Activated T-cell treated with anti-CD3 and anti-CD28 coated beads, Interleukin-2, amount 50 U/mL, for 72 hours (primary cell): ENCODE measurements at places on chromosomes 11 and 22. TPM values are rescaled to one million over a fixed set of nuclear protein-coding genes. Genes with fewer than 3 reads are reported as not detected.

- no peak overlapping the region for H3K4me3 ChIP-seq
- H3K27ac ChIP-seq: no peak overlapping the region
- no peaks in the 10 kb centered on the region for H3K27me3 ChIP-seq
Observed at GRCh38 chr11:103367650-103368049, 258.4 kb downstream of the DYNC2H1 start.

GRCh38 chr11:84720706-84721402 lies 906.3 kb downstream of the DLG2 start:
- H3K27ac ChIP-seq: no peak overlapping the region
- H3K27me3 ChIP-seq: no peaks in the 10 kb centered on the region
- no peaks in the 10 kb centered on the region for H3K4me1 ChIP-seq
- peak overlapping the region; percentile 42 for H3K4me3 ChIP-seq
- H3K36me3 ChIP-seq: no peaks in the 10 kb centered on the region
- peak; percentile 11 for DNase-seq

- H3K4me3 ChIP-seq: no peak overlapping the region
- H3K27me3 ChIP-seq: no peaks in the 10 kb centered on the region
- H3K36me3 ChIP-seq: peaks cover 2% of the 10 kb centered on the region
- peaks cover 15% of the 10 kb centered on the region for H3K4me1 ChIP-seq
- no peak for DNase-seq
- no peak overlapping the region for H3K27ac ChIP-seq
Observed at GRCh38 chr11:104694259-104695064, 203.8 kb downstream of the CASP12 start.

- no peaks in the 10 kb centered on the region for H3K27me3 ChIP-seq
- H3K36me3 ChIP-seq: no peaks in the 10 kb centered on the region
- no peak for DNase-seq
- H3K4me1 ChIP-seq: peaks cover 7% of the 10 kb centered on the region
- no peak overlapping the region for H3K4me3 ChIP-seq
Observed at GRCh38 chr22:19979712-19980493, 36.7 kb downstream of the ARVCF start.

- H3K4me3 ChIP-seq: no peak overlapping the region
- DNase-seq: no peak
- no peaks in the 10 kb centered on the region for H3K27me3 ChIP-seq
- no peak overlapping the region for H3K27ac ChIP-seq
- H3K36me3 ChIP-seq: no peaks in the 10 kb centered on the region
Observed at GRCh38 chr11:127049486-127049885, 48.9 kb upstream of the KIRREL3 start.

- no peak overlapping the region for H3K27ac ChIP-seq
- peaks cover 22% of the 10 kb centered on the region for H3K27me3 ChIP-seq
- H3K36me3 ChIP-seq: no peaks in the 10 kb centered on the region
- no peaks in the 10 kb centered on the region for H3K4me1 ChIP-seq
- DNase-seq: no peak
Observed at GRCh38 chr11:102912482-102912830, 37.7 kb upstream of the MMP12 start.

DNA sequence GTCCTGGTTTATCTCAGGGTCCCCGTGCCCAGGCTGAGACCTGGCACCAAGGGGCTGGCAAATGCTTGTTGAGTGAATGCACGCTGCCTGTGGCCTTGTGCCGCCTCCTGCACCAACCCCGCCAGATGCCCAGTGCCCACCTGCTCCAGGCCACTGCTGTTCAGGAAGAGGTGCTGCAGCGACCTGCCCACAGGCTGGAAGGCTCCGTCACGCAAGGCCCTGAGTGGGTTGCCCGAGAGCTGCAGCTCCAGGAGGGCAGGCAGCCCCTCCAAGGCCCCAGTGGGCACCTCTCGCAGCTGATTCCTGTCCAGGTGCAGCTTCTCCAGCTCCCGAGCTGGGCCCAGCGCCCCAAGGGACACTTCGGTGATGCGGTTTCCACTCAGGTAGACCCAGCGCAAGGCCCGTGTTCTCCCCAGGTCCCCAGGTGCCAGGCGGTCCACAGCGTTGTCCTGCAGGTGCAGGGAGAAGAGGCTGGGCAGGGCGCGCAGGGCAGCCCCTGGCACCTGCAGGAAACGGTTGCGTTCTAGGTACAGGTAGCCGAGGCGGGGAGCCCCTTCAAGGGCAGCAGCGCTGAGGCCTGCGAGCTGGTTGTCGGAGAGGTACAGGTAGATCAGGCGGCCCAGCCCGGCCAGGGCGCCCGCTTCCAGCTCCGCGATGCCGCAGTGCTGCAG lies 3.6 kb downstream of the CHADL start:
- H3K27me3 ChIP-seq: no peaks in the 10 kb centered on the region
- no peak overlapping the region for H3K27ac ChIP-seq
- no peak for DNase-seq
- peak overlapping the region; percentile 75 for H3K4me3 ChIP-seq
- H3K36me3 ChIP-seq: no peaks in the 10 kb centered on the region

DNA sequence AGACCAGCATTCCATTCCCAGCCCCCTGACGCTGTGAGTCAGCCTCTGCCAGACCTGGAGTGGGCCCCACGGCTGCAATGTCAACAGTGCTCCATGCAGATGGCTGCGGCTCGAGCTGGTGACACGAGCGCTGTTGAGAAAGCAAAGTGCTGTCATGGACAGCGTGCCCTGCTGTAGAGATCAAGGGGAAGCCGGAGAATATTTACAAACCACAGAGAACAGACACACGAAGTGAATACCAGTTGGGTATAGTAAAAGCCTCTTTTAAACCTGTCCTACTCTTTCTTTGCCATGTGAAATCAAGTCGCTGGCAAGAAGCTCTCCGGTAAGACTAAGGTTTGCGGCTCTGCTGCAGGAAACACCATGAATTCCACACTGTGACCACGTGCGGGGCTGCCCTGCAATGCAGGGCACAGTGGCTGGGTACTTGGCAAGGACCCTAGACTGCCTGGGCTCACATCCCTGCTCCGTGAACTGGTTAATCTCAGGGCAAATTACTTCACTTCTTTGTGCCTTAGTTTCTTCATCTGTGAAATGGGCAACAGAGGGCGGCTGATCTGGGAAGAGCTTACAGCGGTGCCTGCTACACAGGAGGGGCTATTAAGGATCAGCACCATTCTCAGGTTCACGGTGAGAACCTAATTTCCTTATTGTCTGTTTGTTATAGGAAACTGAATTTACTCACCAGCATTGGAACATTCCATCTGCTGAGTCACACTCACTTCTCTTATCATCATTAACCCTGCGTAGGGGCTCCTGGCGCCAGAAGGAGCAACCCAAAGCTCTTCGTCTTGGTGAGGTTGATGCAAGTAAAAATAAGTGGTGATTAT lies 27.8 kb upstream of the ELFN2 start:
- no peaks in the 10 kb centered on the region for H3K27me3 ChIP-seq
- no peaks in the 10 kb centered on the region for H3K36me3 ChIP-seq
- no peak overlapping the region for H3K4me3 ChIP-seq
- peaks cover 22% of the 10 kb centered on the region for H3K4me1 ChIP-seq
- H3K27ac ChIP-seq: no peak overlapping the region

DNA sequence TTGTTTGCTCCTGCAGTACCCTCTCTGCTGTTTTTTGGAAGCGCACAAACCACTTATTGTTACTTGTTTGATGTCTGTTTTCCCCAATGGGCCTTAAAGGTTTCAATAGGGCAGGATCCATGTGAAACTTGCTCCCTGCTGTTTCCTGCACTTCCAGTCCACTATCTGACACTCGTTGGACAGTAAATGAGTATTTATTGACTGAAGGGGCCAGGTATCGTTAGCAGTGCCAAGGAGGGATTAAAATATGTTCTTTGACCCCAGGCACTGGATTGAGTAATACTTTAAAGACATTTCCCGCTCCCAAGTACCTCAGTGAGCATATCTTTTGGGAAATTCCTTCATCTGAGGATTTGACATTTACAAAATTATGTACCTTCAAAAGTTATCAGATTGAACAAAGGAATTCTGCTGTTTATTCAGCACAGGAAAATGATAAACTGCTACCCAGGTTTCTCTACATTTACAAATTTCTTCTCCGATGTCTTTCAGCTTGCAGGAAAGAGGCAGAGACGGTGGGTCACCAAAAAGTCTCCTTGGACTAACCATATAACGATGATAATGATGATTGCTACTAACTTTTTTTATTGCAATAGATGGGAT lies 23.3 kb upstream of the OR9Q2 start:
- no peaks in the 10 kb centered on the region for H3K27me3 ChIP-seq
- no peaks in the 10 kb centered on the region for H3K4me1 ChIP-seq
- H3K27ac ChIP-seq: no peak overlapping the region
- DNase-seq: no peak
- no peaks in the 10 kb centered on the region for H3K36me3 ChIP-seq

- no peaks in the 10 kb centered on the region for H3K4me1 ChIP-seq
- H3K27ac ChIP-seq: no peak overlapping the region
- no peak for DNase-seq
- H3K36me3 ChIP-seq: no peaks in the 10 kb centered on the region
Observed at GRCh38 chr22:19776433-19777031, 16.0 kb downstream of the TBX1 start.

GRCh38 chr22:47839595-47840227 lies 1077.3 kb downstream of the TBC1D22A start:
- H3K36me3 ChIP-seq: no peaks in the 10 kb centered on the region
- no peak overlapping the region for H3K27ac ChIP-seq
- H3K27me3 ChIP-seq: peaks cover 7% of the 10 kb centered on the region

The CCDC88B gene
- 119 TPM for total RNA-seq

The UPK3A gene
- not detected for total RNA-seq

The SLC17A6 gene
- not detected for total RNA-seq

The KDM2A gene
- total RNA-seq: 104 TPM

The AAMDC gene
- 14.7 TPM for total RNA-seq

The SSRP1 gene
- total RNA-seq: 254 TPM

The RTN4RL2 gene
- 1.1 TPM for total RNA-seq

The PARVA gene
- not detected for total RNA-seq
